ENCODE measurements at places on chromosomes 5 and 9.

DNA sequence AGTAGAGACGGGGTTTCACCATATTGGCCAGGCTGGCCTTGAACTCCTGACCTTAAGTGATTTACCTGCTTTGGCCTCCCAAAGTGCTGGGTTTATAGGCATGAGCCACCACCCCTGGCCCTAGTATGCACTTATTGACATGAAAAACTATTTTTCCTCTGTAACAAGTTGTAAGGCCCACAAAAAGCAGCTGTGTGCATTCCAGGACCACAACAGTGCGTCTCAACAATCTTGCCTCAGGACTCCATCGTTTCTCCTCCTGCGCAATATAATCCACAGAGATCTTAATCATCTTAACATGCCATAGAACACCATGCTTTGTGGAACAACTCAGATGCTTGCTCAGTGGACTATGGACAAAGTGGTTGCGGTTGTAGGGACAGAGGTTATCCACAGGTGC is 10.2 kb downstream of the OR2V1 start:
- no peak for DNase-seq

GRCh38 chr5:44801992-44802391 is 6.8 kb upstream of the MRPS30 start:
- DNase-seq: no peak

DNA sequence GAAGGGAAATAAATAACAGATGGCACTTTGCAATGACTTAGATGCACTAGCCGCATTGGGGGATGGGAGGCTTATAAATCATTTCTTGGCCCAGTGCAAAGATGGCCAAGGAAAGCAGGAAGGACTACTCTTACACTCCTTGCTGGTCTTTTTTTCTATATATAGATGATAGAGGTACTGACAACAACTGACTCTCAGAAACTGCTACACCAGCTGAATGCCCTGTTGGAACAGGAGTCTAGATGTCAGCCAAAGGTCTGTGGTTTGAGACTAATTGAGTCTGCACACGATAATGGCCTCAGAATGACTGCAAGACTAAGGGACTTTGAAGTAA is 1.7 kb downstream of the CCNG1 start:
- no peak for DNase-seq

DNA sequence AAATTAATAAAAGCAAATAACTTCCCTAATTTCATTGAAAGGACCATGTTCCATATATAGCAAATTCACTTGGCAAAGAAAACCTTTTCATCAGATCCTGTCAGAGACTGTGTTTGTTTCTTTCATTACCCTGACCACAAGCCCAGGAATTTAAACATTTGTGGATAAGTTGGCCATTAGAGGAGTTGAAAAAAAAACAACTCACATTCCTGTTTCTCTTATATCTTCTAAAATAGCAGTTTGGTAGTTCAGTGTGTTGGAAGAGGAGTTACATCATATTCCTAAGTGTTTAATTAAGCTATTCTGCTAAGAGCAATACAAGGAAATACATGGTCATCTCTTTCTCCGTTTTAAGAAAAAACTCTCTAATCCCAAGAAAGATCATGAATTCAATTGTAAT is 505.6 kb downstream of the TLE1 start:
- no peak for DNase-seq

GRCh38 chr9:134323741-134324358 is 2.4 kb upstream of the RXRA start:
- no peak for DNase-seq

DNA sequence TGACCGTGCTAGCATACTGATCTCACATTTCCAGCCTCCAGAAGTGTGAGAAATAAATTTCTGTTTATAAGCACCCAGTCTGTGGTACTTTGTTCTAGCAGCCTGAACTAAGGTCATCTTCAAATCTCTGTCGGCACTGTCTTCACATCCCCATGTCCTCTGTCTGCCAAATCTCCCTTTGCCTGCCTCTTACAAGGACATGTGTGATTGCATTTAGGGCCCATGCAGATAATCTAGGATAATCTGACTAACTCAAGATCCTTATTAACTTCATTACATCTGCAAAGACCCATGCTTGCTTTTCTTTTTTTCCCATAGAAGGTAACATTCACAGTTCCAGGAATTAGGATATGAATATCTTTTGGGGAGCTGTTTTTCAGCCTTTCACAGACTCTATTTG is 132.7 kb downstream of the AOPEP start:
- DNase-seq: no peak

GRCh38 chr9:11088821-11089374 is 476.1 kb upstream of the PTPRD start:
- DNase-seq: no peak

GRCh38 chr5:178271726-178272479 is 39.3 kb upstream of the PHYKPL start:
- DNase-seq: no peak

DNA sequence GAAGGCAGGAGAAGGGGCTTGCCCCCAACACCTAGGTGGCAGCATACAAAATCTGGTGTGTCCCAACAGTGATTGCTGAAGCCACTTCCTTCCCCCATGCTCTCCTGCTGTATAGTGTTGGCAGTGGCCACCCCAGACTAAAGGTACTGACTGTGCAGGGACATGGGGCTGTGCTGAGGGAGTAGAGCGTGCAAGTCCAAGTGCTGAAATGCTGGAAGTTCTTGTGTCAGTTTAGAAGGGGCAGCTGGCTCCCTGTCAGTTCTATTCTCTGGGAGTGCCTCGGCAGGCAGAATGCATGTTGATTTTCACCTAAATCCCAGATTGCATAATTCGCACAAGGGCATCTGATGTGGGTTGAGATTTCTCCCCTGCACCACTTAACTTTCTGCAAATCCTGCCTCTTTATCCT is 68.6 kb downstream of the GDNF start:
- DNase-seq: no peak

DNA sequence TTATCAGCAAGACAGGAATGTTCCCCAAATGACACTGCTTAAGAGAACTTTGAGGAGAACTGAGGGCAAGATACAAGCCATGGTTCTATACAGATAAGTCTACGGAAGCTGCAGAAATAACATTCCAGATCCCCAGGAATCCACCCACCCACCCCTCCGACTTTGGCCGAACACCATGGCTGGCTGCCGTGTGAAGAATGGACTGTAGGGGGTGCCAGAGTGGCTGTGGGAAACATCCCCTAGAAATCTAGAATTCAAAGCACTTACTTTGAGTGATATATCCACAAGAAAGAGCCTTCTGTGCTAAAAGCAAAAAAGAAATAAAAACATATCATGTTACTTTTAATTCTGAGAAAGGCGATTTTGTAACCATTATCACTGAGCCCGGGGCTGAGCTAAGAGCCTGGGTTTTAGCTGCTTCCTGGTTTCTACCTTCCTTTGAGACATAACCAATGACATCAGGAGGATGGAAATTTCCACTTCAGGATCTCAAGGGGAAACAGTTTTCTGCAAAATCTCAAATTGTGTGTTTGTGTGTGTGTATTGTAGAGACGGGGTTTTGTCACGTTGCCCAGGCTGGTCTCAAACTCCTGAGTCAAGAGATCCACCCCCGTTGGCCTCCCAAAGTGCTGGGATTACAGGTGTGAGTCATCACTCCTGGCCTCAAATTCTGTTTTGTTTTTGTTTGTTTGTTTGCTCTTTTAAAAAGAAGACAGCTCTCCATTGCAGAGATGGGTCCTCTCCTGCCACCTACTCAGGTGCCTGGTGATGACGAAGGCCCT is 36.4 kb downstream of the GGTA1 start:
- no peak for DNase-seq

DNA sequence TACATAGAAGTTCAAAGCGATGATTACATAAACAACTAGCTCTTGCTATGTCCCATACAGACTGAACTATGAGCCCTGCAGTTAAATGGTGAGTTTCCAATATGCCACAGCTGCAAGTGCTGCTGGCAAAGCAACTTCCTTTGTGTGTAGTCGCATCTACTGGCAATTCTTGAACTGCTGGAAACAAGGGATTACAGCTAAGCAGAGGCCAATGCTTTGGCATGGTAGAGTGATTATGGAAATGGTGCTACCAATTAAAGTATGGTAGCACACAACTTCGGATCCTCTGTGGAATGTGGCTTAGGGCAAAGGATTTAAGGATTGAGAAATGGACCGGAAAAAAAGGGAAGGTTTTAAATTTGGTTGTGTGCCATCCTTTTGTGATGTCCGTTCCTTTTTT is 856.6 kb downstream of the MAT2B start:
- DNase-seq: no peak

DNA sequence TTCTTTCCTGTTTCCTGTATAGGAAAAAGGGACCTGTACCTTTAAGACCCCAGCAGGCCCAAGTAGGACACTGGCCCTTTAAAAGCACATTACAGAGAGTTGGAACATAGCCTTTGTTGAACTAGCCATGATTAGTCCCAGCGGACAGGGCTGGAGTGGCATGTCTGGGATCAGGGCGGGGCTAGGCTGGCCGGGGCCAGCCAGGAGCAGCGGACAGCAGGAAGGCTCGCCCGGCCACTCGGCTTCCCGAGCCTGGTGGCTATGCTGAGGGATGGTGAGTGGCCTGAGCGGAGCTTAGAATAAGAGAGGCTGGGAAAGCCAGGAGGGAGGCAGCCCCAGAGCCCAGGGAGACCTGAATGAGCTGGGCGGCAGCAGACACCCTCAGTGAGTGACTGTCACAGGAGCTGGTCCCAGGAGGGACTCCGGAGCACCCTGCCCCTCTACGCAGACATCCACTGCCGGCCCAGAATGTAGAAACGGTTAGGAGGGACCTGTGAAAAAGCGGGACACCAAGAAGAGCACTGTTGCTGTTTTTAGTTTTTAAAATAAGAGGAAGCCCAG is 92.1 kb downstream of the DAB2IP start:
- no peak for DNase-seq

DNA sequence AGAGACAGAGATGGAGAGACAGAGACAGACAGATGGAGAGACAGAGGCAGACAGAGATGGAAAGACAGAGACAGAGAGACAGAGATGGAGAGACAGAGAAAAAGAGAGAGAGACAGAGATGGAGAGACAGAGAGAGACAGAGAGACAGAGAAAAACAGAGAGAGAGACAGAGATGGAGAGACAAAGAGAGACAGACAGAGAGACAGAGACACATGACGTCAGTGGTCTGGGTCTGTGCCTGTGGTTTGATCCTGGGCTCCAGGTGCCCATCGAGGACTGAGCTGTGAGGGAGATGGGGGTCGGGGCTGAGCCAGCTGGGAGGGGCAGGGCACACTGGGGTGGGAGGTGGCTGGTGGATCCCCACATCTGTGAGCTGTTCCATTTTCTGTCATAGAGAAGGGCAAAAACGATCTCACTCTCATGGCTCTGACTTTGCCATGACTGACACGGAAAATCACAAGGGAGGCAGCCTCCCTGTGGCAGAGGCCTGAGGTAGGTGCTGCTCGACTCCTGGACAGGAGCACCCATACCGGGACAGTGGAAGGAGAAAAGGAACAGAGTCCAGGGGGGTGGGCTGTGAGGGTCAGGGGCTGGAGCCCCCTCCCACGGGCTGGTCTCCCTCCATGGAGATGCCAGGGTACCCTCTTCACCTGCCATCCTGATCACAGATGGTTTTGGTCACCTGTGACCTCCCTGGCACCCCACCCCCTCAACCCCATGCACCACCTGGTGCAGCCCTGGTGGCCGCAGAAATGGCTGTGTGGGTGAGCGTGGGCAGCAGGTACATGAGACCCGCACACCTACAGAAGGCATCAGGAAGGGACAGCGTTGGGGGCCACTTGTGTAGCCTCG is 28.8 kb downstream of the GLT6D1 start:
- DNase-seq: no peak

DNA sequence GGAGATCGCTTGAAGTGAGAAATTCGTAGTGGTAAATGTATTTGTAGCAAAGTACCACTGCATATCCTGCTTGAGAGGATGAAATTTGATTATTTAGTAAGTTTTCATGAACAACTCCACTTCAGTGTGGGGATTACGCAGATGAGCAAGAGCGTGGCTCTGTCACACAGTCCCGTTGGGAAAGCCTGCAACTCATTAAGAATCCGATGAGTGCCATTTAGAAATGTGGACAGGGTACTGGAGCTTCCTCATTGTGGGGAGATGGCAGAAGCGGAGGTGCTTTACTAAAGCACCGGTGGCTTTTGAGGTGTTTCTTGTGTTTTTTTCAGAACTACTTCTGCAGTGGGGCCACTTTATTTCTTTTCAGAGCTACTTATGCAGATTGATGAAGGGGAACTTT is 1.4 kb downstream of the TJP2 start:
- no peak for DNase-seq

DNA sequence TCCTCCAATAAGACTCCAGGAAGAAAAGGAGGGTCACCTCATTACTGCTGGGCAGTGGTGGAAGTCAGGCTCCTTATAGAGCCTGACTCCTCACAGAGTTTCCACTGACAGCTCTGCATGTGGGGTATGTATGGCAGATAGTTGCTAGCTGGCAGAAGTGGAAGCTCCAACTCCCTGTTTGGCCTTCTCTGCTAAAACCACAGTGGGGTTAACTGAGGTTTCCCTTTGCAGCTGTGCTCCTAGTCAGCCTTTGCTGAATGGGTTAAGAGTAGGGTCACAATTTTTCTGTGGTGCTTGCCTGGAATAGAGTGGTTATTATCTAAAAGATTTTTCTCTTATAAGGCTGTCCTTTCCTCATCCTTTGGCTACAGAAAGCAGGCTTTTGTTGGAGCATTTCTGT is 327.5 kb downstream of the FBXL17 start:
- DNase-seq: no peak

GRCh38 chr5:69451941-69452647 is 37.2 kb downstream of the MARVELD2 start:
- no peak for DNase-seq

GRCh38 chr5:111582451-111582850 is 70.1 kb upstream of the STARD4 start:
- no peak for DNase-seq

GRCh38 chr5:111968459-111968858 is 211.5 kb upstream of the NREP start:
- DNase-seq: no peak
